ENCODE measurements at places on chromosomes 5 and 9.

GRCh38 chr9:134177624-134178393, 13.4 kb upstream of the RNU6ATAC start:
- DNase-seq = no peak

GRCh38 chr5:142364251-142365145, 39.7 kb upstream of the SPRY4 start:
- no peak for DNase-seq

DNA sequence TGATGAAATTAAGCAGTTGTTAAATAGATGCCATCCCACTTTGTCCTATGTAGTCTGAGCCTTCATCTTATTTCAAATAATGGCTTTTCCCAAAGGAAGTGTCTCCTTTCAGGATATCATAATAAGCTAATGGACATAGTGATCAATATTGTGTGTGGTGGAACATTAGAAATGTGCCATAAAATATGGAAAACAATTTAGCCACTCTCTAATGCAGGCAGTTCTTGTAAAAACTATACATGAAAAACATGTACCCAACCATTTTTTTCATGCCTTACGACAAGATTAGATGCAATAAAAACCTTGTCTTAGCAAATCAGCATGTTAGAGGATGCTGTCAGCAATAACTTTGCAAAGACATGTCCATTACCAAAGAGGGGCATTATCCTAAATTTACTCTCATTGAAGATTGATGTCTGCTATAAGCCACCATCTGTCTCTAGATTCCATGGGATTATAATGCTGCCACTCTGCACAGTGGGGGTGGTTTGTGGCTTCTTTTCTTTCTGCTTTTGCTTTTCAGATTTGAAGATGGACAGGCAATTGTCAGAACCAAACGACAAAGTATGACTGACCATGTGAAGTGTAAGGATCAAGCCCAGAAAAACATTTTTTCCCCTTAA, 724.0 kb upstream of the ZNF608 start:
- DNase-seq = no peak

DNA sequence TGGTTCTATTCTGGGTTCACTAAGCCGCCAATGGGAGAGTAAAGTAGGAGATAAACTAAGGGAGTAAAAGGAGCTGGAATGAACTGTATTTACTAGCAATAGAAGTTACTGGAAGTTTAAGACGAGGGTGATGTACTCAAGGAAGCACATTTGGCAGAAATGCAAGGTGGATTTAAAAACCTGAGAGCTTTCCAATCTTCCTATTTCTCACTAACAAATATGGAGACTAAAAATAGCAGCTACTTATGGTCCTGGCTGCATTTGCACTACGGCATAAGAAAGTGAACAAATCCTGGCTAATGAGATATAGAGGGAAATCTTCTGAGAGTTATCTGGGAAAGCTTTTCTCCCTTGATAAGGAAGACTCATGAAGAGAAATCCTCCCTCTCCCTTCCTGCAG, 153.4 kb downstream of the TMEM161B start:
- DNase-seq = no peak

DNA sequence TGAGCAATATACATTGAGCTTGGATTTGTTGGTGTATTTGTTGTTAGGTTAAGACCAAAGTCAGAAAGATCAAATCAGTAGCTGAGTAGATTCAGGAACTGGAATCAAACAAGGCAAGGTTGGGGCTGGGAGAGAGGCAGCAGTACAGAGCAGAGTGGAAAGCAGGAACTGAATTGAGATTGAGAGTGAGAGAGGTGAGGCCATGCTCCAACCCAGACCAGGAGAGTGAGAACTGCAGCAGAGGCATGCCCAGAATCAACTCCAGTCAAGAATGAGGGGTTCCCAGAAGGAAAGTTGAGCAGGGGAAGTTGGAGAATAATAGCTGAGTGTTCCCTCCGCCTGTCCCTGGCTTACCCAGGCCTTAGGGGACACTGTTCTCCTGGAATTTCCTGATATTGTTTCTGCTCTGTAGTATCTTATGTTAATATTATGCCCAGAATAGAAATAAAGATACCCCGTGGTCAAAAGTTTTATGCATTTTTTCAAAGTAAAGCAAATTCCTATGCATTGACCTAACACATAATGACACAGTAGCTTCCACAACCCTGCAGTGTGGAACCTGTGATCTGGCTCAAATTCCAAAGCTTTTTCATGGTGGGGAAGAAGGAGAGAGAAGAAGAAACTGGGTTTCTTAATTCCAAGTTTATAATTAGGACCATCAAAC, 82.7 kb downstream of the SV2C start:
- no peak for DNase-seq

GRCh38 chr5:135342551-135342875, 56.5 kb downstream of the MACROH2A1 start:
- DNase-seq = no peak

- DNase-seq = no peak
Measured at GRCh38 chr5:32325062-32325461, 12.3 kb upstream of the MTMR12 start.

DNA sequence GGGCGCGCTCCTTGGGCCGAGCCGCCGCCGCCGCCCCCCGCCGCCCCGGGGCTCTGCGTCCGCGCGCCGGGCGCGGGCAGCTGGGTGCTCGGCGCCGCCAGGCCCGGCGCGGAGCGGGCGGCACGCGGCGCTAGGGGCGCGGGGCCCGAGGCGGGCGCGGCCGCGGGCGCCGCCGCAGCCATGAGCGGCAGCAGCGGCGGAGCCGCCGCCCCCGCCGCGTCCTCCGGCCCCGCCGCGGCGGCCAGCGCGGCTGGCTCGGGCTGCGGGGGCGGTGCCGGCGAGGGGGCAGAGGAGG, 351 bp downstream of the TRIO start:
- DNase-seq = no peak

GRCh38 chr9:137070906-137071275, 534 bp upstream of the SAPCD2 start:
- DNase-seq = no peak

DNA sequence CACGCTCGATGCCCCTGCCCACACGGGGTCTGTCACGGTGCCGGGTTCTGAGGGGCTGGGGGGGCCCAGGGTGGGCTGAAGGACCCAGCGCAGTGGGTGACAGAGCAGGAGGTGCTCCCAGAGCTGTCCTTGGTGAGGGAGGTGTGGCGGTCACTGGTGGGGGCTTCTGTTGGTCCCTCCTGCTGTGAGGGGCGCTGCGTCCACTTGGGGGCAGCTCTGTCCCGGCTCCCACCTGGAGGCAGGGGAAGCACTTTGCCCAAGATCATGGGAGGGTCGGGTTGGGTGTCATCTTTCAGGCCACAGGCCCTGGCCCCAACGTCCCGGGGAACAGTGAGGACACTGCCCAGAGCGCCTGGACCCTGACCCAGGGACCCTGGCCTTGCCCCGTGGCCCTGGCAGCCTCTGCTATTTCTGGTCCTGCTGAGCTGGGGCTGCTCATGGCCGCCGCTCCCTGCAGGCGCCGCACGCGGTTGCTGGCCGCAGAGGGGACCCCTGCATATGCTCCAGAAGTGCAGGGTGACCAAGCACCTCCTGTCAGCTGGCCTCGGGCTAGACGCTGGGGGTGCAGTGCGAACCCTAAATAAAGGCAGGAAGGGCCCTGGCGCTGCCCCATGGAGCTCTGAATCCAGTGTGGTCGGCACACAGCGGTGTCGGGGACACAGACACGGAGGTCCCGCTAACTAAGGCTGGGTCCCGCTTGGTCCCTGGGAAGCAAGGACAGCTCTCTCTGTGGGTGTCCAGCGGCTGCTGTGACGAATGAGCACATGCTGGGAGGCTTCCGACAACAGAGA, 11.6 kb upstream of the RNU6ATAC start:
- DNase-seq = no peak

- no peak for DNase-seq
Measured at GRCh38 chr5:37957218-37957617, 117.4 kb upstream of the GDNF start.

GRCh38 chr5:55231029-55231918, 2.1 kb downstream of the CCNO start:
- no peak for DNase-seq

- DNase-seq = no peak
Measured at GRCh38 chr5:111528056-111528455, 15.7 kb upstream of the STARD4 start.
